ENCODE measurements at places on chromosomes 4 and X.

- DNase-seq, result no peak
Measured at GRCh38 chrX:37314531-37314930, 34.6 kb upstream of the PRRG1 start.

DNA sequence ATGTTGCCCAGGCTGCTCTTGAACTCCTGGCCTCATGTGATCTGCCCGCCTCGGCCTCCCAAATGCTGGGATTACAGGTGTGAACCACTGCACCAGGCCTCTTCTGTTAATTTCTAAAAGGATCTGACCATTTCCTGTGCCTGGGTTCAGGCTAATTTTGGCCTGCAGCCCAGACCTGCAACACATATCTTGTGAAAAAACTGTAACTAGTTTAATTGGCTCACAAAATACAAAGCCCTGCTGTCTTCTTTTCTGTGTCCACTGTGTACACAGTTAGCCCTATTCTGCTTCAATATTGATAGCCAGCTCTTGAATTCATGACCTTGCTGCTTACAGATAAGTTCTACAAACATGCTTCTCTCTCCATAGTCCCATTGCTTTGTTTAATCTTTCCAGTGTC lies 753.5 kb downstream of the PDHA2 start:
- no peak for DNase-seq

GRCh38 chr4:126603825-126604224 lies 1028.9 kb upstream of the INTU start:
- no peak for DNase-seq

- DNase-seq, result no peak
Measured at GRCh38 chr4:88892646-88893045, 164.3 kb downstream of the FAM13A start.

GRCh38 chr4:26005764-26006163 lies 91.7 kb downstream of the SMIM20 start:
- DNase-seq, result no peak

- peak; percentile 14 for DNase-seq
Measured at GRCh38 chrX:22748093-22748999, 251.4 kb upstream of the DDX53 start.

GRCh38 chr4:125091-125771 lies 930 bp downstream of the ZNF718 start:
- DNase-seq, result peak; percentile 23

GRCh38 chrX:131792789-131793462 lies 230.2 kb upstream of the STK26 start:
- DNase-seq, result peak; percentile 85

DNA sequence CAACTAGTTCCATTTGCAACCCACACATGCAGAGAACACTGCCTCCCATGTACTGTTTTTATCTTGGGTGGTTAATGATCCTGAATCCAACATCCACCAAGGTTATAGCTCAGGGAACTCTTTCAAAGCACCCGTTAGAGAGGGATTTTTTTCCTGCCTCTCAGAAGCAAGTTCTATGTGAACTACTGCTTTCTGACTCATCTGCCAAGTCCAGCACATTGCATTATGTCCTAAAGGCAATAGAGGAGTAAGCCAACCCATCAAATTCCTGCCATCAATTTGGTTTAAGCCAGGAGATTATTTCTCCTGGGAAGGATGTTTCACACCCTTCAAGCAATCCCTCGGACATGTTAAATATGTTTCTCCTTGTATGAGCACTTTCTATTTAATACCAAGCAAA lies 334.5 kb downstream of the GASK1B start:
- DNase-seq, result no peak

GRCh38 chr4:172157946-172158345 lies 344.7 kb downstream of the GALNTL6 start:
- DNase-seq, result no peak

- DNase-seq, result no peak
Measured at GRCh38 chrX:97616883-97617530, 733.3 kb downstream of the RPA4 start.

GRCh38 chr4:90190525-90190924 lies 63.3 kb downstream of the CCSER1 start:
- DNase-seq, result no peak

GRCh38 chr4:40630335-40631021 lies 814 bp upstream of the RBM47 start:
- no peak for DNase-seq

DNA sequence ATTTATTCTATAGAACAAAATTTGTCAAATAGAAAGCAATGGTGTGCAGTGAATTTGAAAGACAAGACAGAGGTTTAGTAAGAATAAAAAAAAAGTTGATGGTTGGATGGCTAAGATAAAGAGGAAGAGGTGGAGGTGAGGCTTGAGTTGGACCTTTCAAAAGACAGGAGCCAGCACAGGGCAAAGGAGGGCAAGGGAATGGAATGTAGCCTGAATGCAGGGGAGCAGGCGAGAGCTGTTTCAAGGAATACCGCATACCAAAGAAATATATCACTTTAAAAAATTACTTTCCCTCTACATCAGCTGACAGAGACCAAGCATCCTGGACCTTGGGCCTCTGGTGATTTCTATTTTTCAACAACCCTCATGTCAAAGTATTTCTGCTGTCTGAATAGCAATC lies 38.0 kb upstream of the CXXC4 start:
- DNase-seq, result no peak

- DNase-seq, result no peak
Measured at GRCh38 chr4:67880866-67881610, 2.8 kb downstream of the TMPRSS11D start.

- no peak for DNase-seq
Measured at GRCh38 chrX:40247848-40248622, 150.3 kb upstream of the BCOR start.

DNA sequence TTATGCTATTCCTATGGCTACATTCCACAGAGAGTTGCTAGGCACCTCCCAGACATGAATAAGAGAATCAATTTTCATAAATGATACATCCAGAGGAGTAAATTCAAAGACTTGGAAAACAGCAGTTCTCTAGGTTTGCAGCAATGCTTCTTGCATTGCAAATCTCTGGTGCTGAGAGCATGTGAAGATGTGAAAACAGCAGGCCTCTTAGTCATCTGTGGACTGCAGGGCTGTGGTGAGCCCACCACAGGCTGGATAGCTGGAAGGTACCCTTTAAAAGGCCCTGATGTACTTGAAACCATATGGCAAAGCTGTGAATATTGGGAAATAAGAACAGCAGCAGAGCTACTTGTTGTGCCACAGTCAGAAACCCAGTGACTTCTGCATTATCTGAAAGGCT lies 2135.9 kb downstream of the ARAP2 start:
- DNase-seq, result no peak

GRCh38 chrX:3379111-3379510 lies 32.7 kb upstream of the MXRA5 start:
- no peak for DNase-seq

GRCh38 chr4:135123632-135124031 lies 922.0 kb upstream of the PABPC4L start:
- no peak for DNase-seq

DNA sequence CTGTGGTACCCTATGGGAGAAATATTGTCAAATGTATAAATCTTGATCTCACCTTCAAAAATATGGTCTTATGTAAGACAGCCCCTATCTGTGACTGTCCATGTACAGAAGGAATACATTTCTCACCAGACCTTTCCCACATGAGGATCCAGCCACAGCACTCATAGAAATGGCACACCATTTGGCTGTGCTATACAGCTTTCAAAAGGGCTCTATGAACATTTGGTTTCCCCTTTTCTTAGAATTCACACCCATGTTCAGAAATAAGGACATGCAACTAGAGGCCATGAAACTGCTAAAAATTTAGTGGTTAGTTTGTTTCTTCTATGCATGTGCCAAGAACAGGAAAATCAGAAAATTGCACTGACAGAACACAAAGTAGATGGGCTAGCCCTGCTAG lies 62.7 kb downstream of the ANTXR2 start:
- DNase-seq, result no peak

- DNase-seq, result no peak
Measured at GRCh38 chr4:75101906-75102786, 169.2 kb downstream of the PARM1 start.

GRCh38 chrX:7086384-7086783 lies 61.1 kb upstream of the STS start:
- DNase-seq, result no peak

GRCh38 chr4:89368861-89369260 lies 61.3 kb upstream of the GPRIN3 start:
- DNase-seq, result no peak

GRCh38 chr4:108466936-108467902 lies 153.2 kb upstream of the RPL34 start:
- no peak for DNase-seq

GRCh38 chr4:179248821-179249220 lies 1806.6 kb upstream of the AGA start:
- DNase-seq, result no peak

GRCh38 chr4:17112292-17112659 lies 213.8 kb upstream of the LDB2 start:
- no peak for DNase-seq

GRCh38 chr4:72468904-72469502 lies 100.0 kb downstream of the ADAMTS3 start:
- no peak for DNase-seq

DNA sequence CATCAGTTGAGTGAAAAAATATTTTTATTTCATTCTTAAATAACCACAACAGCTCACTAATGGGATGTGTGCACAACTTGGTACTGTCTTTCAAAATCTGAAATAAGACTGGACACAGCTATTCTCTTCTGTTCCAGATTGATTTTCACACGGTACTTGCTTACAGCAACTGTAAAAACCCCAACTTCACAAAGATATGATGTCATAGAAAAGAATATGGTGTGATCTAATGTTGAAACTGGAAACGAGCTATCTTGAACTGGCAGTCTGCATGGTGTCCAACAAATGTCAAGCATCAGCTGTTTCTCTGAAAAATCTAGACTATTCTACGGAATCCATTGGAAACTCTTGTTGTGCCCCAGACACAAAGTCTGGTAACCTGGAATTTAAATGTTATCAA lies 14.7 kb downstream of the HELQ start:
- DNase-seq, result no peak
